Liver (tissue), 10 donors: ENCODE measurements at places on chromosomes 6 and 20. TPM values are rescaled to one million over a fixed set of nuclear protein-coding genes. Genes with fewer than 3 reads are reported as not detected.
A peak's percentile ranks its signal among the peaks of the same experiment; 100 is the strongest.

- no peak for DNase-seq
- no peak overlapping the region for H3K4me3 ChIP-seq
- no peaks in the 10 kb centered on the region for H3K27me3 ChIP-seq
Observed at GRCh38 chr6:108720827-108721226, 127.4 kb upstream of the ARMC2 start.

DNA sequence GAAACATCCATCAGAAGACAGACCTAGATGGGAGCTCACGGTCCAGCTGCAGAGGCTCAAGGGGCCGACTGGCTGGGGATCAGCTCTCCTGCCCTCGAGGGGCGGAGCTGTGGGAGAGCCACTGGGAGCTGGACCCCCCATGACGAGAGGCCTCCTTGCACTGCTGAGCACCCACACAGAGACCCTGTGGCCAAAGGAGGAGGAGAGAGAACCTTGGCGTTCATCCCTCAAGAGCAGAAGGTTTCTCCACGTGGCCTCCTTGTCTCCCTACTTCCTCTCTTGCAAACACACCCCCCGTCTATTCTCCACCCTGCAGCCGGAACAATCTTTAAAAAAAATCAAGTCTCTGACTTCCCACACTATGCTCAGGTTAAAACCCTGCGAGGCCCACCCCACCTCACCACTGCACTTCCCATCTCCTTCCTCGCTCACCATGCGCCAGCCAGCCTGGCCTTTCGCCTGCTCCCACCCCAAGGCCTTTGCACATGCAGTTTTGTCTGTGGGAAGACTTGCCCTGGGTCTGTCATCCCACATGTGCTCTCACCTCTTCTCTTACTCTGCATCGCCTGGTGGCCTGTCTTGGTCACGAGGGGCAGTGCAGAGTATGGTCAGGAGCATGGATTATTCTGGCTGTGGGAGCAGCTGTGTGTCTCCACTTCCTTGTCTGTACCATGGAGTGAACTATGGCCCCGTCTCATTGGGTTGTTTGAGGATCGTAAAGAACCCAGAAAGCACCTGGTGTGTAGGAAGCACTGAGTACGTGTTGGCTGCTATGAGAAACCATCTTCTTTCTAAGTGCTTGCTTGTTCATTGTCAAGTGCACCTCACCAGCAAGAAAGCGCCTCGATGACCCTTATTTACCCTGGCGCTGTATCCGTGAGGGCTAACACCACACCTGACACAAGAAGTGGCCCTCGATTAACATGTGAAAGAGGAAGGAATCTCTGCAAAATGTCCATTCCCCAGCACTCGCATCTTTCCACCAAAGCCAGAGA is 32.9 kb downstream of the PMEPA1 start:
- no peak overlapping the region for H3K4me3 ChIP-seq
- H3K27me3 ChIP-seq = no peaks in the 10 kb centered on the region
- no peaks in the 10 kb centered on the region for H3K36me3 ChIP-seq
- no peak overlapping the region for H3K27ac ChIP-seq

GRCh38 chr6:164169355-164169754 is 754.8 kb downstream of the QKI start:
- no peak overlapping the region for H3K4me3 ChIP-seq
- no peaks in the 10 kb centered on the region for H3K4me1 ChIP-seq
- H3K27me3 ChIP-seq = no peaks in the 10 kb centered on the region

DNA sequence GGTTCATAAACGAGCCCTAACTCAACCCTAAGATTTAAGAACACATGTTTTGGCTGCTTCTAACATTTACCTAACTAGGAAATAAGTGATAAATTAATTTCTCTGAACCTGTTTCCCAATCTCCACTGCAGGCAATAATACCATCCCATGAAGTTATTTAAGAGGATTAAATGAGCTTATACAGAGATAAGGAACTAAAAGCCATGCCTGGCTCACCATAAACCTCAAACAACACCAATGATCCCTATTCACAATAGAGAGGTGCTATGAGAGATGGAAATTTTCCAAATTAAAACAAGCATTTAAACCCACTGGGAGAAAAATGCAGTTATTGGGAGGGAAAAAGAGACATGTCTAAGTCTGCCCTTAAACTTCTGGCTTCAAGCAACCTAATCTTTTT is 33.9 kb upstream of the KLHL31 start:
- DNase-seq = no peak
- H3K27ac ChIP-seq = no peak overlapping the region
- H3K36me3 ChIP-seq = no peaks in the 10 kb centered on the region
- H3K4me3 ChIP-seq = no peak overlapping the region
- H3K27me3 ChIP-seq = no peaks in the 10 kb centered on the region

GRCh38 chr6:36755435-36756348 is 58.1 kb downstream of the RAB44 start:
- no peaks in the 10 kb centered on the region for H3K4me1 ChIP-seq
- H3K36me3 ChIP-seq = no peaks in the 10 kb centered on the region
- no peak overlapping the region for H3K4me3 ChIP-seq
- DNase-seq = no peak
- no peak overlapping the region for H3K27ac ChIP-seq

- H3K36me3 ChIP-seq = no peaks in the 10 kb centered on the region
- no peaks in the 10 kb centered on the region for H3K27me3 ChIP-seq
- no peak overlapping the region for H3K27ac ChIP-seq
Observed at GRCh38 chr6:25014369-25014768, 78.6 kb upstream of the RIPOR2 start.

DNA sequence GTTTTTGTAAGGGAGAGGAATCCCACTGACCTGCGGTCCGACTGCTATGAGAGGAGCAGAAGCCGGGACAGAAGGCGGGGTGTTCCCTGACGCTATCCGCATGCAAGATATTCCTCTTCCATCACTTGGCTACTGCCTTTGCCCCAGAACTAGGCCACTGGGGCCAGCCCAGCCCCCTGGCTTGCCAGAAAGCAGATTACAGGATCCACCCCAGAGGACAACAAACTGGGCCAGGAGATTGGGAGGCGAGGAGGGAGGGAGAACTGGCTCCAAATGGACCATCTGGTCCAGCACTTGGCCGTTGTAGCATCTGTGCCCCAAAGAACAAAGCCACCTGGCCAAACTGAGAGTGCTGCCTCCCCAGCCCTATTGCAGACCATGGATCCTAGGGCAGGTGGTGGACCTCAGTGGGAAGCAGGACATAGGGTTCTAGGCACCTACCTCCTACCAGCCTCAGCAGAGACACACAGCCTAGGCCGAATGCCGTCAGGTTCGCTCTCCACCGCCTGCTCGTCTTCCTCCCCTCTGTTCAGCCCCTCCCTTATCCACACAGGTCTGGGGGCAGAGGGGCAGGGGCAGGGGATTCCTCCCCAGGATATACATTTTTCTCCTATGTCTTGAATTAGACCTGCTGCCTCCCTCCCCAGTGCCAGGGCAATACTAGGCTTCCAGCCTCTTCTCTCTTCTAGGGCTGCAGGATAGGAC is 4.0 kb downstream of the MDGA1 start:
- no peak overlapping the region for H3K4me3 ChIP-seq
- H3K27me3 ChIP-seq = peaks cover 5% of the 10 kb centered on the region
- DNase-seq = no peak
- H3K4me1 ChIP-seq = peaks cover 25% of the 10 kb centered on the region
- H3K36me3 ChIP-seq = no peaks in the 10 kb centered on the region

GRCh38 chr6:104881964-104882668 is 22.4 kb upstream of the HACE1 start:
- H3K4me3 ChIP-seq = no peak overlapping the region
- peaks cover 8% of the 10 kb centered on the region for H3K27me3 ChIP-seq
- no peaks in the 10 kb centered on the region for H3K36me3 ChIP-seq
- DNase-seq = no peak
- no peaks in the 10 kb centered on the region for H3K4me1 ChIP-seq

GRCh38 chr6:133630651-133631050 is 258.3 kb upstream of the TCF21 start:
- DNase-seq = no peak
- H3K4me1 ChIP-seq = no peaks in the 10 kb centered on the region
- no peaks in the 10 kb centered on the region for H3K27me3 ChIP-seq

DNA sequence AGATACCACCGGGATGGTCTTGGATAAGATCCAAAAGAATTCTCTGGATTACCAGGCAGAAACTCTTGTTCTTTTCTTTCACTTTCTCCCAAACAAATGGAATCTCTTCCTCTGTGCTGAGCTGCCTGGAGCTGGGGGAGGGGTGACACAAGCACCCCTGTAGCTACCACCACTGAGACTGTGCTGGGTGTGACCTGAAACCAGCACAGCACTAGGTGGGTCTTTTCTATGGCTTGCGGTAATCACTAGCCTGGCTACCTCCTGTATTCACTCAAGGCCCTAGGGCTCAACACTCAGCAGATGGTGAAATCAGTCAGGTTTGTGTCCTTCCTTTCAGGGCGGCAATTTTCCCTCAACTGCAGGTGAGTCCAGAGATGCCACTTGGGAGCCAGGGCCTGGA is 122.4 kb upstream of the CENPW start:
- no peak for DNase-seq
- no peak overlapping the region for H3K4me3 ChIP-seq
- no peaks in the 10 kb centered on the region for H3K4me1 ChIP-seq
- no peaks in the 10 kb centered on the region for H3K27me3 ChIP-seq
- no peaks in the 10 kb centered on the region for H3K36me3 ChIP-seq

GRCh38 chr20:32789896-32790750 is 27.9 kb downstream of the DNMT3B start:
- no peak overlapping the region for H3K4me3 ChIP-seq
- H3K27me3 ChIP-seq = no peaks in the 10 kb centered on the region
- DNase-seq = peak; percentile 72
- H3K4me1 ChIP-seq = no peaks in the 10 kb centered on the region

GRCh38 chr6:127299522-127300240 is 33.0 kb downstream of the RNF146 start:
- DNase-seq = no peak
- no peak overlapping the region for H3K4me3 ChIP-seq
- H3K27me3 ChIP-seq = no peaks in the 10 kb centered on the region
- H3K36me3 ChIP-seq = peaks cover 2% of the 10 kb centered on the region

GRCh38 chr20:58908221-58908620 is 55.7 kb downstream of the GNAS start:
- H3K27ac ChIP-seq = peak overlapping the region; percentile 6
- no peaks in the 10 kb centered on the region for H3K27me3 ChIP-seq
- no peaks in the 10 kb centered on the region for H3K4me1 ChIP-seq
- no peak overlapping the region for H3K4me3 ChIP-seq

The GLP1R gene
- not detected for total RNA-seq

The CPXM1 gene
- 0.08 TPM for total RNA-seq

The LY6G6C gene
- not detected for total RNA-seq

The BIRC7 gene
- not detected for total RNA-seq

The BEND6 gene
- total RNA-seq = 0.14 TPM

The TBX18 gene
- 0.59 TPM for total RNA-seq

The MUC21 gene
- not detected for total RNA-seq

The BANF2 gene
- not detected for total RNA-seq
